Karpas-422 (cell line): ENCODE measurements at places on chromosomes 3 and 15.

DNA sequence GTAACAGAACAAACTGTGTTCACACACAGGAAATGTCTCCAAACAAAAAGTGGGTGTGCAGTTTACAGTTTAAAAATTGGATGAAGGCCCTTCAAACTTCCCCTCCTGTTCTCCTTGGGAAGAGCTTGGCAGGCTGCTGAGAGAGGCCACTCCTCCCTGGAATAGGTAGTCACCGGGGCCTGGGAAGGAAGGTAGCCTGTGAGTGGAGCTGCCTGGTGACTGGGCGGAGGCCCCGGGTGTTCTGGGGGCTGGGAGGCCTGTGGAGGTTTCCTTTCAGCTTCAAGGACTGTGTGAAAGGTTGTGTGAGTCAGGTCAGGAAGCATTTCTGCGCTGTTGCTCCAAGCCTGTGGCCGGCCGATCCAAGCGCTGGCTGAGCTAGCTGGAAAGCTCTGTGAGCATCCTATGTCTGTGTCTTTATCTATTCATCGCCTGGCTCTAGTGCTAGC lies 14.1 kb downstream of the SLCO3A1 start:
- no peak for DNase-seq

DNA sequence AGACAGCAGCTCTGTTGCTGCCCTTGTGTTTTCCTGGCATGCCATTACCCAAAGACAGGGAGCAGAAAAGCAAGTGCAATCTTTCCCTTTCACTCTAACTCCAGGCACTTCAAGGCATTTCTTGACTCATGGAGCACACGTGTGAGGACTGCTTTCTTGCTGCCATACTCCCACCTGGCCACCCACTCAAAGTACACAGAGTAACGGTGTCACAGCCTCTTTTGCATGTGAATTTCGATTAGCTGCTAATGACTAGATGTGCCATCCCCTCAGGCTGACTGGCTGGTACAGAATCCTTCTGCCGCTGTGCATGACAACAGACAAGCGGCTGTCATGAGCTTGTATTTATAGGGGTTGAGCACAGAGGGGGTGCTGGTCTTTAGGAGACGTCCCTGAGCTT lies 380.6 kb downstream of the CTNNB1 start:
- DNase-seq = no peak

DNA sequence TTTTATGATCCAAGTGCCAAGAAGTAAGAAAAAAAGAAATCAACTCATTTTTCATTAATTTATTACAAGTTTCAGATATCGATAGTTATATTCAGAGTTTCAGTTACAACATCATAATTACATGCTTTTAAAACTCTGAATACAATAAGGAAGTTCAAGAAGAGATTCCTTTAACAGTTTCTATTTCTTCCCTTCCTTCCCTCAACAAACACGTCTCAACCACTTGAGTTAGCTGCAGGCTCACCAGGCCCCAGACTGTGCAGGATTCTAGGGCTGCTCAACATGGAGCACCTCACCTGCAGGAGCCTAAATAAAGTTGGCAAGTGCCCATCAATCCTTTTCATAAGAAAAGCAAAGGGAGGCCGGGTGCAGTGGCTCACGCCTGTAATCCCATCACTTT lies 79.2 kb upstream of the FNDC3B start:
- no peak for DNase-seq

DNA sequence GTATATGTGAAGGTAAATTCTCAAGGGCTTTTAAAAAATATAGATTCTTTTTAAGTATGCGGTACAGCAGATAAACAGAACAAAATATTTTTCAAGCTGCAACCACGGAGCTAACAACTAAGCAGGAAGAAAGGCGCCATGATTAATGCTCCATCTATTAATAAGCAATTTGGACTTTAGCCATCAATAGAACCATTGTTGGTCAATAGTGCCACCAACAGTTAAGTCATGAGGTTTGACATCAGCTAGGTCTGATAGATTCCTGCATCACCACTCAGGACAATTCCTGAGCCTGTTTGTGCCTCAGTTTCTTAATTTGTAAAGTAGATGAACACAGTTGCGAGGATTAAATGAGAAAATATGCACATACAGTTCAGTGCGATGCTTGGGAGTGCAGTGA lies 65.1 kb upstream of the FAM3D start:
- no peak for DNase-seq

GRCh38 chr3:159748425-159748824 lies 240.2 kb upstream of the IL12A start:
- no peak for DNase-seq

- DNase-seq = peak; percentile 81
These were observed 55.2 kb upstream of the CHRNA7 start for GRCh38 chr15:31974855-31975829.

GRCh38 chr15:29968099-29968894 lies 114.5 kb upstream of the GOLGA8J start:
- DNase-seq = no peak

- DNase-seq = no peak
These were observed at the start of gene TM4SF1 for GRCh38 chr3:149377408-149378364. TM4SF1 (minus strand) TSS chr3:149377649; CDS start chr3:149377547, 102 bp downstream.

DNA sequence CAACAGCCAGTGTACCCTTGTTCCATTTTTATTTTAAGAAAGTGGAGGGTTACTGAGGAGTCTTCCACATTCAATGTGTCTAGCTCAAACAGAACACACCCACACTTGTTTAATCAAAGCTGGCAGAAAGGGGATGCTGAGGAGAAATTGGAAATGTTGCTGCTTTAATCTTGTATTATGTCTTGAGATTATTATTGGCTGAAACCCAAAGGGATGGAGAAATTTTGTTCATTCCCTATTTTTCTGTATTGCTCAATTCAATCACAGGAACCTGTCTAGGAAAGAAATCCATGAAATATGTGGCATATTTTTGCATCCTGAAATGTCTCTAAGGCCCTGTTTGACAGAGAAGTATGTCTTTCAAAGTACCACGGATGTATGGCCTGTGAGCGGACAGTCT lies 238.0 kb downstream of the MYRIP start:
- DNase-seq = no peak

- no peak for DNase-seq
These were observed 201.3 kb upstream of the MRPL3 start for GRCh38 chr3:131704098-131704497.

DNA sequence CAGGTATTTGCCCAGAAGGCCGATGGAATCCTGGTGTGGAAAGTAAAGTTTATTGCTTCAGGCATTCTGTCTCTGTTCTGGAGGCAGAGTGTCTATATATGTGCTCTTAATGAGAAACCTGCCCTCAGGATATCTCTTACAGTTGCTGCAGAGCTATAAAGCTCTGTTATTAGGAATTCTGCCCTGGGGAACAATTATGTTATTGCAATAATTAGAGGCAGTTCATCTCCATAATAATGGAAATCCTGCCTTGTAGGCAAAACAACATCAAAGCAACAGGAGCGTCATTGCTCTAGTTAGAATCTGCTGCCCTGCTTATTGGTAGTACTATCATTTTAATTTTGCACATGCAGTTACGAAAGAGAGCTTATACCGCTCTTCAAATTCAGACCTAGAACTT lies 175.6 kb downstream of the IL5RA start:
- DNase-seq = no peak

DNA sequence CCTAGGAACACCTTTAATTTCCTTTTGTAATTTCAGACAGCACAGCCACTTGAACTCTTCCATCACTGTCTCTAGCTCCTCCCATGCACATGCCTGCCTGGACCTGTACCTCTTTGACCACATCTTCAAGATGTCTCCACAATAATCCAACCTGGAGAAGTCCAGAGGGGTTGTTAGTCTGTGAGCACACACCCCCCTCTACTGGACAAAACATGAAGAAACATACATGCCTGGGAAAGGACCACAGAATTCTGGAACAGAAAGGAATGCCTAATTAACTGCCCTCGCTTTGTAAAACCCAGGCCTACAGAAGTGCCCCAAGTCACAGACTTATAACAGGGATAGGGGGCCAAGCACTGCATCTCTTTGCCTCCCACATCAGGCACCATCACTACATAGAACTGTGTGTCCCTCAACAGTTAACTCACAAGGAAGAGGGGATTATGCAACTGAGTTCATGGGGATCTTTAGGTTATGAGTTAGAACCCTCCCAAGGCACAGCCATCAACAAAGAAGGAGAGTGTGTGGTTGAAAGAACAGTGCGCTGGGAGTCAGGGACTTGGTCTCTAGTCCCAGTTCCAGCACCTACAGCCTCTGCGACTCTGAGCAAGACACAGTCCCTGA lies 61.7 kb downstream of the FMN1 start:
- DNase-seq = peak; percentile 67

DNA sequence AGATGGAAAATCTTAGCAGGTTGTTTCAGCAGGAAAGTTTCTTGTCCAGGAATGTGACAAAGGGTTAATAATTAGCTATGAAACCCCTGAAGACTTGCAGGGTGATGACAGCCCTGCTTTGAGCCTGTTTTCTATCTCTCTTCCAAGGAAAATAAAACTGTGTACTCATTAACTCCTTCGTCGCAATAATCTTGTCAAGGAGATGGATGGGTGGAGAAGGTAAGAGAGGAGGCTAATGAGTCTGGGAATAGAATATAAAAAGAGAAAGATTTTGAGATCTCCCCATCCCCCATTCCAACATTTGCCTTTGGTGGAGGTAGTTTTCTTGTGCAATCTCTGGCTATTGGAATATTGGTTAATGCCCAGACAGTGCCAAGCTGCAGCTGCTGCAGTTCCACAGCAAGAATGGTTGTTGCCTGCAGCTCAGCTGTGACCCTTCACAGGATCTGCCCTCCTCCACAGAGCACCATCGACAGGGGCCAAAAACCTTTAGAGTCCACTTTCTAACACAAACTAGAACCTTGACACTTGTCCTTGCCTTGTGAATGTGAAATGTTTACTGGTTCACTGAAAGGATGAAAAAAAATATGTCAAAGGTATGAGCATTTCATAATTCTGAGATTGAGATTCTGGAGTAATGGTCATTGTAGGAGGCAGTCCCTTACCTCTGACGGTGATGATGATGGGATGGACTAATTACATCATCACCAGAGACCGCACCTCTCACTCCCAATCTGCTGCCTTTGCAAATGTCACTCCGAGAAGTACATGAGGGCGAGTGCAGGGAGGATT lies 4.2 kb upstream of the LRIG1 start:
- no peak for DNase-seq

DNA sequence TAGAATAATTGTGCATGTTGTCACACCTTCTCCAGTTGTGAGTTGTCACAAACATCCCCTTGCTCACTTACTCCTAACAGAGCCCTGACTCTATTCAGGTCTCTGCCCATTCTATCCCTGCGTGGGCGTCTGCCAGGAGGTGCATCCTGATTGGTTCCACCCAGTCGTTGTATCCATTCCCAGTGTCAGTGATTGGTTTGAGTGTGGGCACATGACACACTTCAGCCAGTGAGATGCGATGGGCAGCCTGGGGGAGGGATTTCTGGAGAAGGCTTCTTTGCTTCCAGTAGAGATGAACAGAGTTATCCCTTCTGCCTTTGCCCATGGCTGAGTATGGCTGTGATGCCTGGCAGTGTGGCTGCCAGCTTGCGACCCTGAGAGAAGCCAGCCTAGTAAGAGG lies 18.7 kb downstream of the PXYLP1 start:
- DNase-seq = no peak

GRCh38 chr3:121786485-121786884 lies 36.9 kb upstream of the GOLGB1 start:
- no peak for DNase-seq

DNA sequence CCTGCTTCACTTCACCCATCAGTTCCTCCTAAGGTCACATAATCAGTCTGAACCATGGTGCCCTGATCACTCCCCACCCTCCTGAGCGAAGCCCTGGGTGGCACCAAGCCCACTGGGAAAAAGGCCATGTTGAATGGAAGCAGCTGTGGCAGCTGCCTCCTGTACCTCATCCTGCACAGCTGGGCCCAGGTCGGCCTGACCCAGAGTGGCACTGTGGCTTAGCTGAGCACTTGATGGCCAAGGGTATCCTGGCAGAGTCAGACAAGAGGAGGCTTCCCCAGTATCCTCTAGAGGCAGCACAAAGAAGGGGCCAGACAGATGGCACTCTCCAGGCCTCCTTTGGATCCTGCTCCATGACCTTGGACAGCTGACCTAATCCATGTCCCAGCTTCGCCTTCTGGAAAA lies 68.4 kb downstream of the TLE3 start:
- no peak for DNase-seq

- DNase-seq = no peak
These were observed 71.4 kb downstream of the ITGB5 start for GRCh38 chr3:124815781-124816180.

GRCh38 chr15:78907577-78907976 lies 34.9 kb downstream of the MORF4L1 start:
- DNase-seq = peak; percentile 62
